Esophagus (tissue), 2 donors: ENCODE measurements at places on chromosomes 7 and 10. TPM values are rescaled to one million over a fixed set of nuclear protein-coding genes. Genes with fewer than 3 reads are reported as not detected.

HACD1 gene
- 9.8 TPM for polyA plus RNA-seq

EGR2 gene
- polyA plus RNA-seq: 0.47 TPM

CLRN3 gene
- not detected for polyA plus RNA-seq

FGFBP3 gene
- polyA plus RNA-seq: 0.84 TPM

LIPF gene
- polyA plus RNA-seq: 20.8 TPM

ARHGAP22 gene
- polyA plus RNA-seq: 1.2 TPM
